ENCODE measurements at places on chromosomes 12 and 14.
A peak's percentile ranks its signal among the peaks of the same experiment; 100 is the strongest.

DNA sequence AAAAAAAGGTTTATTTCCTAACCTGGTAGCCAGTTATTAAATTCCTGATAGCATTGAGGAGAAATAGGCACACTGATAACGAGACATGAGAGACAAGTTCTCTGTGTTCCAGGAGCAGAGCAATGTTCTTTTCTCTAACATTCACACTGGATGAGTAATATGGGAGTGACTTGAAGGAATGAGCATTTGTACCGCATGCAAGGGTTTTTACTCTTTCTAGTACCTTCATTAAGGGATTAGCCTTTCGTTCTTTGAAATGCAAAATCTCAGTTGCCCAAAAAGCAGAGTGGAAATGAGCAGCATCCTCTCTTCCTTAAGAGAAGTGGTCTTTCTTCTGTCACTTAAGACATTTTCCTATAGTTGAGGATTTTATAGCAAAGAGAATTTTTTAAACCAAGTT lies 54.7 kb downstream of the FGD4 start:
- DNase-seq: peak; percentile 50

DNA sequence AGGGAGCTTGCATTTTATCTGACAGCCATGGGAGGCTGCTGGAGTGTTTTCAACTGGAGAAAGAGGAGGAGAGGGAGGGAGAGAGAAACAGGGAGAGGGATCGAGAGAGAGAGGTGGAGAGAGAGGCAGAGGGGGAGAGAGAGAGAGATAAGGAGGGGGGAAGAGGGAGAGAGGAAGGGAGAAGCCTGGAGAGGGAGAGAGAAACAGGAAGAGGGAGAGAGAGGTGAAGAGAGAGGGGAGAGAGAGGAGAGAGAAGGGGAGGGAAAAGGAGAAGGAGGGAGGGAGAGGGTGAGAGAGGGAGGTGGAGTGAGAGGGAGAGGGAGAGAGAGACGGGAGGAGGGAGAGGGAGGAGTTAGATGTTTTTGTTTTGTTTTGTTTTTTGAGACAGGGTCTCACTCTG lies 45.6 kb downstream of the DNAH10 start:
- no peak for DNase-seq

GRCh38 chr14:94649543-94650443 lies 37.6 kb downstream of the SERPINA3 start:
- DNase-seq: no peak

GRCh38 chr12:109777544-109777943 lies 55.7 kb downstream of the TRPV4 start:
- DNase-seq: peak; percentile 25

- DNase-seq: no peak
Measured at GRCh38 chr12:54870617-54871016, 16.3 kb downstream of the MUCL1 start.

DNA sequence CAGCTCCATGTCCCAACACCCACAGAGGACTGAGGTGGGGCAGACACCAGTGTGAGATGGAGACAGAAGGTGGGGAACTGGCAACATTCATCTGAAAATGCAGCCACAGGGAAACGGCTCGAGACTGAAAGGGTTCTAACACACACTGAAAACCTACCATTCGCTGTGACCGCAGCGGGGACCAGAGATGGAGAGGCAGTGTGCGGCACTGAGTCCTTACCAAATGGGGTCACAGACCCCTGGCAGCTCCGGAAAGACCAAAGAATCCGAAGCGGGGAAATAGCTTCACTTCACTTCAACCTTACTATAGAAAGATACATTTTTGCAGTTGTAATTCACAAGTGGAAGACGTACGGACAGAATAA lies 9.6 kb downstream of the BAG5 start:
- DNase-seq: no peak

- DNase-seq: no peak
Measured at GRCh38 chr14:37515771-37516170, 79.3 kb downstream of the FOXA1 start.

GRCh38 chr14:92492258-92492657 lies 21.3 kb upstream of the RIN3 start:
- no peak for DNase-seq

DNA sequence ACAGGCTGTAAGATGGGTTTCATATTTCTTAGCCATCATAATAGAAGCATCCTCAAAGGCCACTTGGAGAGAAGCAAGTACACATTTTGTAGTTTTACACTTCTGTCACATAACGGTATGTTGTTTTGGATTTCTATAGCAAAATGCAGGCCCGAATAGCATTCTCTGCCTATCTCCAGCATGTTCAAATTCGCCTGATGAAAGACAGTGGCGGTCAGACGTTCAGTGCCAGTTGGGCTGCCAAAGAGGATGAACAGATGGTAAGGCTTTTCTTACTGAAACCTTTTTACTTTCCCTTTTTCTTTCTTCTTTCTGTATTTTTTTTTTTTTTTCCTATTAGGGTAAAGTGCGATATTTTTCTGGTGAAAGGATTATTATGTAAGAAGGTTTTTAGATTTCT lies 110.5 kb downstream of the TTLL5 start:
- DNase-seq: no peak

GRCh38 chr12:11150832-11151231 lies 16.4 kb upstream of the TAS2R30 start:
- no peak for DNase-seq

GRCh38 chr14:99744199-99744872 lies 48.9 kb upstream of the EML1 start:
- peak; percentile 41 for DNase-seq

- DNase-seq: no peak
Measured at GRCh38 chr14:25757364-25757763, 707.4 kb upstream of the STXBP6 start.

- DNase-seq: peak; percentile 90
Measured at GRCh38 chr12:54680374-54680773, 32.2 kb upstream of the DCD start.

- DNase-seq: no peak
Measured at GRCh38 chr12:111105294-111105693, 184.9 kb upstream of the MYL2 start.

- no peak for DNase-seq
Measured at GRCh38 chr14:72118841-72119240, 186.6 kb downstream of the RGS6 start.

- DNase-seq: no peak
Measured at GRCh38 chr12:46177837-46178608, 90.8 kb downstream of the SLC38A1 start.

DNA sequence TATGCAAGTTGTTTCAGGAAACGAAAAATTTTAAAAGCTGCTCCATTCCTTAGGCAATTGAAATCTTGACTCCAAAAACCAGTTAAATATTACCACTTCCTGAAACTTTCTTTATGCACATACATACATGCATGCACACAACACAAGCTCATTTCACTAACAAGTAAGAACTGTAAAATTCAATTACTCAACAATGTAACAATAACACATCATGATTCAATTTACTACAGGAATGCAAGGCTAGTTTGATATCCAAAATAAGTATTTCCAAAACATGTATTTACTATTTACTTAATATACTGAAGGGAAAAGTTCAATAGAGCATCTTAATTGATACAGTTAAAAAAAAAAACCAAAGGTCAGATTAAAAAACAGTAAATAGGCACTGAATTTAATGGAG lies 19.6 kb downstream of the NAP1L1 start:
- no peak for DNase-seq

DNA sequence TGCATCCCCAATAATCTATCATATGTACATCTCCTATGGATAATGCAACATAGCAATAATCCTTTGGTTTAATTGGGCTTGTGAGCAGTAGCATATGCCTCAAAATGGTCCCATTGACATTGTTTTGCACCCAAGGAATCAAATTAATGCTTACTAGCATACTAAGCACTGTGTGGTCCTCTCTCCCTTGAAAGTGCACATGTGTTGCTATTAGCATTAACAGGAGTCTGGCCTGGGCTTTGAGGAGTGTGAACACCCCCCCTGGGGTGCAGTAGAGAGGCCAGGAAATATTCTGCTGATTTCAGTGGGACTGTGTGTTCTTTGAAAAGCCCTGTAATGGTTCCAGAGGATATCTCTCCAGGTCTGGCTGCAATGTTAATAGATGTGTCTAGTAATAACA lies 1148.4 kb downstream of the VRK1 start:
- DNase-seq: no peak

GRCh38 chr14:24382064-24382371 lies 14.0 kb downstream of the NFATC4 start:
- DNase-seq: no peak

Measured in iPS DF 6.9 (cell line).